ENCODE measurements at places on chromosomes 13 and 19.

DNA sequence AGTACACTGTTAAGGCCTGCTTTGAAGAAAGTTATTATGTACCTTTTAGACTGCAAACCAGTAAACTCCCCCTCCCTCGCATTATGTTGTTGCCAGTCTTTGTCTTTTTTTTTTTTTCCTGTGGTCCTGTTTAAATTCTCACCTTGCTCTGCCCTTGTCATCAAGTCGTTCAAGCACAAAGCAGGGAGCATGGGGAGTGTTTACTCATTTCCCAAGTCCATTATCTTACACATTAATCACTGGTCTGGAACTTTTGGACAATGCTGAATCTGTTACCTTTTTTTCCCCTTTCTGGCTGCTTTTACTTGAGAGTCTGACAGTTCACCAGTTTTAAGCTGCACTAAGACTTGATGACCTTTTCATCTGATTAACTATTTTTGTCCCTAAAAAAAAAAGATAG is 108.2 kb downstream of the DACH1 start:
- DNase-seq = no peak

DNA sequence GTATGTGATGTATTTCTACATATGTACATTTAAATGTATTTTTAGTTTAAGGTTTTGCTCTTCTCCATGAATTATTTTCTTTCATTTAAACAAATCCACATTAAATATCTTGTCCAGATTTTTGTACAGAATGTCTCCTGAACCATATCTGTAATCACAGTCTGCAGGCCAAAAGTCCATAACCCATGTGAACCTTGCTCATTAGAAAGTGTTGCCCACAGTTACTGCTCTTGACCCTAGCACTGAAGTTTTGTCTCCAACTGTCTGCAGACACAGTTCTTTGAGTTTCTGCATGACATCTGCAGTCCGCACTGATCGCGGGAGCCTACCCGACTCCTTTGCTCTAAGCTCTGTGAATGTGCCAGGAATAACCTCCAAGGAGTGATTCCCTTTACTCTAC is 626.2 kb upstream of the SLC10A2 start:
- DNase-seq = no peak

DNA sequence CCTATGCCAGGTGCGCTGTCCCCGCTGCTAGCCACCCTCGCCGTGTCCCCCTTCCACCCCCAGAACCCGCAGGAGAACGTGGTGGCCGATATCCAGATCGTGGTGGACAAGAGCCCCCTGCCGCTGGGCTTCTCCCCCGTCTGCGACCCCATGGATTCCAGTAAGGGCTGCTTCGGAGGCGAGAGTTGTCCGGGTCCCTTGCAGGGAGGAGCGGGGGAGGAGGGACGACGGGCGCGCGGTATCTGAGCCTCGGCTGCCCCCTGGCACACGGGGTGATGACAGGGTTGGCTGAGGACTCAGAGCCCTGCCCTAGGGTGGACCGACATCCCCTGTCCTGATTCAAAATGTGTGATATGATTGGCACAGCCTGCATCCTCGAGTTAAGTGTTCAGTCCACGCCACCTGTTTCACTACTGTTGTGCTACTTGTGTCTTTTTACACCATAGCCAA is 653 bp downstream of the MVB12A start:
- no peak for DNase-seq

DNA sequence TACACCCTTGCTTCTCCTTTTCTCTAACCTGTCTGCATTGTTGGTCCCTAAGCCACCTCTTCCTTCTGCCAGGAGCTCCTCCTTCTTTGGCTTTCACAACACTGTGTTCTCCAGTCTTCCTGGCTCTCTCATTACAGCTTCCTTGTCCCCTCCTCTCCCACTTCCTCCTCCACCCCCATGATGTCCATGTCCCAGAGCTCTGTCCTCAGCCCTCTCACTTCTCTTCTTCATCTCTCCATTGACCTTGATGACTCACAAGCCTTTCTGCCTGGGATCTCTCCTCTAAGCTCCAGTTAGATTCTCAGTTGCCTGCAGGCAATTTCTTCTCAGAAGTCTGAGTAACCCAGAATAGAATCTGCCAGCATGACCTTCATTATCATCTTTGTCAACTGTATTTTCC is 100.3 kb upstream of the WASF3 start:
- no peak for DNase-seq

GRCh38 chr13:47004027-47004426 is 107.2 kb upstream of the HTR2A start:
- DNase-seq = no peak

DNA sequence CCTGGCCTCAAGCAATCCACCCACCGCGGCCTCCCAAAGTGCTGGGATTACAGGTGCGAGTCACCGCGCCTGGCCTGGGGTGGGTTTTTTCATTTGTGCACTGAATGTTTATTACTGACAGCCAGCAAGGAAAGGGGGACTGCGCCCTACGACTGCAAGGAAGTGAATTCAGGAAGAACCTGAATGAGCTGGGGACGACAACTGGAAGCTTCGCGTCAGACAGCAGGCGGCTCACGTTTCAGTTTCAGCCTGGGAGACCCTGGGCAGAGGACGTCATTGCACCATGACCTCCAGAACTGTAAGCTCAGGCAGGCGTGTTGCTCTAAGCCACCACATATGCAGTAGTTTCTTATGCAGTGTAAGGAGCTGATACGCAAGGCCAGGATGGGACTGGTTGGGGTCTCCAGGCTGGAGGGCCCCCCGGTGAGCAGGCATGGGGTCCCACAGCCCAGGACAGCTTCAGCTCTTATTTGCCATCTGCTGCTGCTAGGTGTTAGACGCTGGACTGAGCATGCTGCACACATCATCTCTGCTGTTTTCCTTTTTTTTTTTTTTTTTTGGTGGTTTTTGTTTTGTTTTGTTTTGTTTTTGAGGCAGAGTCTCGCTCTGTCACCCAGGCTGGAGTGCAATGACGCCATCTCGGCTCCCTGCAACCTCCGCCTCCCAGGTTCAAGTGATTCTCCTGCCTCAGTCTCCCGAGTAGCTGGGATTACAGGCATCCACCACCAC is 66.6 kb downstream of the GADD45B start:
- DNase-seq = no peak

DNA sequence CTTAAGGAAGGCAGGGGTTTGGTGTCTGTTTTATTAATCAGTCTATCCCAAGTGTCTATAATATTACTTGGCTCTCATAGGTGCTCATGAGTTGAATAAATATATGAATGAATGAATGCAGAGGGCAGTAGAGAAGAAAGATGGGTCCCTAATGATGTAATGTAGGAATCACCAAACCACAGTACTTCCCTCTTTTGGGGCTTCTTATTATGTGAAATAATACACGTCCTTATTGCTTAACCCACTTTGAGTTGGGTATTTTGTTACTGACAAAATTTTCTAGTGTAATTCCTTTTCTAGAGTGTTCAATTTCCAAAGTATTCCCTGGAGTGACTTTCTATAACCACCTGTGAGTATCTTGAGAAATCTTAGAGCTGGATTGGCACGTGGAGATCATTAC is 13.2 kb downstream of the KLK5 start:
- no peak for DNase-seq

DNA sequence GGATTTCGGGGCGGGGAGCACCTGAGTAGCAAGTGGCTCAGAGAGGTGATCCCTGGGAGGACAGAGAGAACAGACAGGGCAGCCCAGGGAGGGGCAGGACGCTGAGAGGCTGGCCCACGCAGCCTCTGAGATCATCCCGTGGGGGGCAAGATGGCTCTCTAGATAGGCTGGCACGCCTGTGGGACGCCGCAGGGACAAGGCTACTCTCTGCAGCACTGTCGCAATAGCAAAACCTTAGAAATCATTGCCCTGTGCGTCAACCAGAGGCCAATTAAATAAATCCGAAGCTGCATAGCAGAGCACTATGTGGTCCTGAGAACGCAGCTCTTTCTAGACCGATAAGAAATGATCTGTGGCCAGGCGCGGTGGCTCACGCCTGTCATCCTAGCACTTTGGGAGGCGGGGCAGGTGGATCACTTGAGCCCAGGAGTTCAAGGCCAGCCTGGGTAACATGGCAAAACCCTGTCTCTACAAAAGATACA is 5.1 kb downstream of the PEX11G start:
- no peak for DNase-seq
